Naive thymus-derived CD4-positive, alpha-beta T cell (primary cell): ENCODE measurements at places on chromosomes 3 and 15.

- no peak for DNase-seq
These were observed 604.7 kb upstream of the EPHA6 start for GRCh38 chr3:96209699-96210098.

GRCh38 chr15:44489464-44489863 is 47.5 kb upstream of the EIF3J start:
- no peak for DNase-seq

DNA sequence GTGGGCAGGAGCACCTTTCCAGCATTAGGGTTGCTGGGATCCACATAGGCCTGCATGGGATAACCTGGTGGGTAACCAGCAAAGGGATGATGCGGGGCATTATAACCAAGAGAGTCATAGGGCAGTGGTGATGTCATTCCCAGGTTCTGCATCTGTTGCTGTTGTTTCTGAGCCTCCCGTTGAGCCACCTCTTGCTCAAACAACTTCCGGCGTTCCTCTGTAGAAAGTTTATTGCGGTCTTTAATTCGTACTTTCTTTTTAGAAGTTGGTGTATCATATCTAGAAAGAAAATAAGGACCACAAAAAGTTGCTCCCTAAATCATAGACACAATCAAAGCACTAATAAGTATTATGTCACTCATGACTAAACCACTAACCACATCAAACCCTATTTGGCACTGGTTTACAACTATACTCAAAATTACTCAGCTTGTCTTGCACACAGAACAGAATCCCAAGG is 77.8 kb downstream of the NBEAL2 start:
- no peak for DNase-seq

GRCh38 chr15:69897471-69898237 is 200.1 kb downstream of the TLE3 start:
- DNase-seq: no peak

DNA sequence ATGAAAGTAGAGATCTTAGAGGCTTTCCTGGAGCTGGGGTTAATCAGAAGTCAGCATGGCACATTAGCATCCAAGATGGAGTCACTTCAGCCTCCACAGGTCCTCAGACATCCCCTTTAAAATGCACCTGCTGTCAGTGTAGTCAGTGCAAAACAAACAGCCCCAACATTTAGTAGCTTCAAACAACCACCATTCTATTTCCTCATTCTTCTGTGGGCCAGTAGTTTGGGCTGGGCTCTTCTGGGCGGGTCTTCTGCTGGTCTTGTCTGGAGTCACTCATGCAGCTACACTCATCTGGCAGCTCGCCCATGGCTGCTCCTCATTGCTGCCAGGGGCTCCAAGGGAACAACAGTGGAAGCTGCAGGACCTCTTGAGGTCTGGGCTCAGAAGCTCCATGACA is 99.9 kb downstream of the TLE3 start:
- DNase-seq: no peak

DNA sequence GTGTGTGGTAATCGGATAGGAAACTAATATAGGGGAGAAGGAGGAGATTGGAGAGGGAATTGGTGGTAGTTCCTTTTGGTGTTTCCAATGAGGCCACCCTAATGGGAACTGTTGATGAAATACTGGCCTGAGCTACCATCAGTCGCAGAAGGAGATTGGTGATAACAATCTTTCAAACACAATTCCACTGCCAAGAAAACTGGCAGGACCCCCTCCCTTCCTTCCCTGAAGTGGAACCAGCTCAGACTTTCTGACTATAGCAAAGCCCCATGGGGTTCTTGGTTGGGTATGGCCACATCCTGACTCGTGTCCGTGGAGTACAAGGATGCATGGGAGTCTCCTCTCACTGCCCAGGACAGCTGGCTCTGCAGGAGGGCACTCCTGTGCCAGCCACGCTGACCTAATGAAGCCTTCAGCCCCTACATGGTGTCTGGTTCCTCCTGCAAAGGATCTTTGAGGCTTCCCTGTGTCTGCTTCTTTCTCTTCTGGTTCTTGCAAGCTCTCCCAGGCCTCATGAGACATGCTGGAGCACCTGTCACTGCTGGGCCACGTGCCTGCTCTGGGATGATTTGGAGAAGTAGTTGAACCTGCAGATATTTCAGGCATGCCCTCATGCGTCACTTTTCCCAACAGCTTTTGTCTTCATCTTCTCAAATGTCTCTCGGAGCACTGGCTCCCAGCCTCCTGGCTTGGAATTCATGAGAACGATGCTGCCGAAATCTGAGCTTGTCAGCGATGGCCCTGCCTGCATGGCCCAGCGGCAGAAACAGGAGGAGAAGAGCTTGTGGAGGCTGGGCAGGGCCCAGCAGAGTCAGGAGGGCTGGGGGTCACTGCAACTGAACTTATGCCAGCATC is 90.0 kb upstream of the ADPGK start:
- DNase-seq: no peak

DNA sequence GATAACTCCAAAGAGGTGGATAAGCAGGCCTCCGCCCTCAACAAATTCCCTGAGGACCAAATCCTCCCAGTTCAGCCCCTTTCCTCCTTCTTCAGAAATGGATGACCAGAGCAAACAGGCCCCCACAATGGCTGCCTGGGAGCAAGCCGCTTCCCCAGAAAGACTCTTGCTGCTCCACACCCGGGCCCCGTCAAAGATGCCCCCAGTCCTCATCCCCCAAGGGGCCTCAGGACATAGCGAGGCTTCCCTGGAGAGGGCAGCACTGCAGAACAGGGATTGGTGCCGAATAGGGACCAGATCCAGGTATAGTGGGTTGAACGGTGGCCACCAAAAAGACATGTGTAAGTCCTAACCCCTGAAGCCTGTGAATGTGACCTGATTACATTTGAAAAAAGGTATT is 502.3 kb downstream of the SHQ1 start:
- DNase-seq: no peak

DNA sequence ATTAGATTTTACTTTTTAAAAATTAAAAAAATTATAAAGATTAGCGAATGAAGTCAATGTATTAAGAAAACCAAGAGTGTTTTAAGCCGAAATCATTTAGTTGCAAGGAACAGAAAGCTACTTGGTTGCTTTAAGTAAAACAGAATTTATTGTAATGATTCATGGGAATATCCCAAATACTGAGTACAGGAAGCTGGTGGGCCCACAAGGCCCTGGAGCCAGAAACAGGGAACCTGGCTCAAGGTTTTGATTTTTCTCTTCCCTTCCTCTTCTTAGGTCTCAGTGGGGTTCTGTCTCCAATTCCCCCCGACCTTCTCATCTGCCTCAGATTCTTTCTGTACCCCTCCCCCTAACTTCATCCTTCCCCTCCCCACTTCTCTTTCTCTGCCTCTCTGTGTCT is 229.0 kb downstream of the TLE3 start:
- DNase-seq: no peak

- no peak for DNase-seq
These were observed 141.2 kb upstream of the MANF start for GRCh38 chr3:51243924-51244323.

- DNase-seq: no peak
These were observed 14.3 kb downstream of the SPG21 start for GRCh38 chr15:64975390-64975789.

GRCh38 chr3:3119393-3119851 is 7.3 kb upstream of the TRNT1 start:
- DNase-seq: no peak

GRCh38 chr3:194571491-194572142 is 61.6 kb downstream of the TMEM44 start:
- no peak for DNase-seq

- no peak for DNase-seq
These were observed 8.1 kb downstream of the CEMIP start for GRCh38 chr15:80787316-80787715.
